ENCODE measurements at places on chromosomes 16 and 17. TPM values are rescaled to one million over a fixed set of nuclear protein-coding genes. Genes with fewer than 3 reads are reported as not detected.
A peak's percentile ranks its signal among the peaks of the same experiment; 100 is the strongest.

DNA sequence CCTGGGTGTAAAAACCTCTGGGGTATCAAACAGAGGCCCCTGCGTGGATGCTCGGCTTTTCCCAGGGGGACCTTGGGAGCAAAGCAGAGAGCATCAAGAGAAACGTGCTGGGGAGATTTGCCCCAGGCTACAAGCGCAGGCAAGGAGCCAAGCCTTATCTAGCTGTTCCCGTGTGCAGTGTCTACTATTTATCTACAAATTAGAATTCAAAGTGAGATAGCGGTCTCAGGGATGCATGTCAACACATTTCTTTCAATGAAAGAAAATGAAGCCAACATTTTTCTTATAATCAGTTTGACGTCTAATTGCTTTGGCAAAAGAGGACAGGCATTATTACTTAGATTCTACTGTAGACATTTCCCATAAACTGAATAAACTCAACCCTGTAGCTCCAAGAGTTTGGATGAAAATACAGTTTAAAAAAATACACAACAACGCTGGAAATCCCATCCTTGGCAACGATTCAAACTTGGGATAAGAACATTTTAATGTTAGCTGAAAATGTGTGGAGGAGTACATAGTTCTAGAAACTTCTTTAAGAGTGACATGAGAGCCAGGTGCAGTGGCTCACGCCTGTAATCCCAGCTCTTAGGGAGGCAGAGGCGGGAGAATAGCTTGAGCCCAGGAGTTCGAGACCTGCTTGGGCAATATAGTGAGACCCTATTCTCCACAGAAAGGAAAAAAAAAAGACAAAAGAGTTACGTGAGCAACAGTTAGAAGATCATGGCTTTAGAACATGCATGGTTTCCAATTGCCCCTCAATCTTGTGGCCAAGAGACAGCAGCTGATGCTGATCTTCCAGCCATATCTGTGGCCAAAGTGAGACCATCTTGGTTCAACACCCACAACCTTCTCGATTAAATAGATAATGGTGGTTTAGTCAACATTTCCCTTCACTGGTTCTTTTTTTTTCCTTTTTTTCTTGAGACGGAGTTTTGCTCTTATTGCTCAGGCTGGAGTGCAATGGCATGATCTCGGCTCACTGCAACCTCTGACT lies 7.2 kb downstream of the SPNS3 start:
- no peak for DNase-seq

G6PC3 gene
- polyA plus RNA-seq: 73.2 TPM

DNA sequence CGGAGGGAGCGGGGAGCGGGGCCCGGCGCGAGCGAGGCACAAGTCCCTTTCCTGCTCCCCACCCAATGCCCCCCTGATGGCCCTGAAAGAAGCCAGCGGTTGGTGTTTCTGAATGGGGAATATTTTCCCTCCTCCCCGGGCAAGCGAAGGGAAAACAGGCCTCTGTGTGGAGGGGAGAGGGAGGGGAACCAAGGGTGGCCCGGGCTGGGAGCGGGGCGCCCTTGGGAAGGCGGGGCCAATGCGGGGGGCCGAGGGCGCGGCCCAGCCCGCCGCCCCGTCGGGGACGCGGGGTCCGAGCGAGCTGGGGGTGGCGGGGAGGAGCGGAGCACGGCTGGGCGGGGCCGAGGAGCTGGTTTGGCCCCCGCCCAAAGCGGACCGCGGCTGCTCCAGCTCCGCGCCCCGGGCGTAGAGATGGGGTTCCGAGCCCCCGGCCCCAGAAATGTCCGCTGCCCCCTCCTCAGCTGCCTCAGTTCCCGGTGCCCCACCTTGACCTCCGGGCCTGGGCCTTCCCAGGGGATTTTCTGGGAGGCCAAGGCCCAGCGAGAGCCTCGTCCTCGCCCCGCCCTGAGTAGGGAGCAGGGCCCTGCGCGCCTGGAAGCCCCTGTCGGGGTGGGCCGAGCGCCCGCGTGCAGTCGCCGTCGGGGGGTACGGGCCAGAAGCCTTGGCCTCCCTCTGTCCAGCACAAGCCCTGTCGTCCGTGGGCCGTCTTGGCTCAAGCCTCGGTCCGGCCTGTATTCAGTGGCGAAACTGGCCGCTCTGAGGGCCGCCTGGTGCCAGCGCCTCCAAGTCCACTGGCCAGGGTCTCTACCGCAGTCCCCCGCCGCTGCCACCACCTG lies 3.9 kb upstream of the HEXIM1 start:
- no peak for DNase-seq

DNA sequence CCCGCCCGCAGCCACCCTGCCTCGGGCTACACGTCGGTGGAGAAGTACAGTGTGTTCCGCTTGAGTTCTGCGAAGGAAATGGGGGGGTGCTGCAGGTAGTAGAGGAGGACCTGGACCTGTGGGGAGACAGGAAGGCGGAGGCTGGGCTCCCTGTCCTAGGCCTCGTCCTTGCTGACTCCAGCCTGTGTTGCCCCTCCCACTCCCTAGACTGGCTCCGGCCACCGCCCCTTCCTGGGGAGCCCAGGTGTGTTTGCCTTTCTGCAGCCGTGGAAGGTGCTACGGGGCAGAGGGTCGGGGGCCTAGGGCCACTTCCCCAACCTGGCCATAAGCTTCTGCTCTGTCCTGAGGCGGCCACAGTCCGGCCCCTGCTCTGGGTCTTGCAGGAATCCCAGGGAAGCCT lies 9.1 kb downstream of the TIMM22 start:
- no peak for DNase-seq

DNA sequence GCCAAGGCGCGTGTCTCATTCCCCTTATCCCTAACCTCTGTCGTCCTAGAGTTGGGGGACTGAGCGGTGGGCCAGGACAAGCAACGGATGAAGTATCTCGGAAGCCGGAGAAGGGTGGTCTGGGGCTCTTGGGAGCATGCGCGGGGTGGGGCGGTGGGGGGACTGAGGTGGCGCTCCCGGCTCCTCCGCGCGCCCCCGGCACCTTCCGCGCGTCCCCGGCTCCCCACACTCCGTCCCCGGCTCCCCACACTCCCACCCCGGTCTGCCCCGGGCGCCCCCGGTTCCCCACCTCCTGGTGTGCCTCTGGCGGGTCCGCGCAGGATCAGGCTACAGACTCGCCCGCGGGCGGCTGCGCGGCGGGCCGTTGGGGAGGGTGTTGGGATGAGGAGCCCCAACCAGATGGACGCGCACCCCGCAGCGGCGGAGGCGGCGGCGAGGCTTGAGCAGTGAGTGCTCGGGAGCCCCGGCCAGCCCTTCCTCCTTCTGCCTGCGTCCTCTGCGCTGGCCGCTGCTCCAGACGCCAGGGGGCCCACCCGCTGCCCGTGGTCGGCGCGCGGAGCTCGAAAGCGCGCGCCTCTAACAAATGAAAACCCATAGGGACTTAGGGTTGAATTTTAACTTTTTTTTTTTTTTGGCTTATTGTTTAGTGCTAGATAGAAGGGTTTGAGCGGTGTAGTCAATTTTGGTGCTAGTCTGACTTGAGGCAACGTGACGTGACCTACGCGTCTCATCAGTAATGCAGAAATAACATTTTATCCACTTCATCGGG lies 5.6 kb upstream of the CRYM start:
- no peak for DNase-seq

DNA sequence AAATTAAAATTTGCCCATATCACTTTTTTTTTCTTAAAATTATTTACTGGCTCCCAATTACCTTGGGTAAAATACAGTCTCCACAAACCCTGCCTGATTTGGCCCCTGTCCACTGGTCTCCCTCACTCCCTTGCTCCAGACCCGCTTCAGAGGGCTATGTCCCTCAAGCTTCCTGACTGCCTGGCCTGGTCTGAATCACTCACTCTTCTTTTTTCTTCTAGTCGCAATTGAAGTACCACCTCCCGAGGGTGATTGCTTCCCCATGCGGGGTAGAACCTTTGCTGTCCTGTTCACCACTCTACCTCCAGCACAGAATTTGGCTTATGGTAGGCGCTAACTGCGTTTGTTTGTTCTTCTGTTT lies 598 bp upstream of the PGAP3 start:
- DNase-seq: no peak

- DNase-seq: no peak
Measured at GRCh38 chr17:47844227-47844626, 3.2 kb upstream of the SCRN2 start.

DNA sequence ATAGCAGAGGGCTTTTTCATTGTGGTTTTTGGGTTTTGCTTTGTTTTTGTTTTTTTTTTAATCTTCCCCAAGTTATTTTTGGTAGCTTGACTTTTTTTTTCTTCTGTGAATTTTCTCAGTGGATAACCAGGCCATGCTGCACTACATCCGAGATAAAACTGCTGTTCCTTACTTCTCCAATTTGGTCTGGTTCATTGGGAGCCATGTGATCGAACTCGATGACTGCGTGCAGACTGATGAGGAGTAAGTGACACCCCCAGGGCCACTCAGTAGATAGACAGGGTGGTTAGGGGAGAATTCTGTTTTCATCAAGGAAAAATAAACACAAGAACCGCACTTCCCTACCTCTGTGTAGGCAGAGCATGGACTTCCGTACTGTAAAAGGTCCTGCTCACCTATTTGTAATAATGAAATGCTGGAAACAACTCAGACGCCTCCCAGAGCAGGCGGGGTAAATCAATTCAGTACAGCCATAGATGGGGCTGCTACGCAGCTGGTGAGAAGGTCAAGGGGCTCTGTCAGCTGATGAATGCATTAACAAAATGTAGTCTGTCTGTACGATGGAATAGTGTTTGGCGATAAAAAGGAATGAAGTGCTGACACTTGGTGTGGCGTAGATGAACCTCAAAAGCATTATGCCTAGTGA lies 28.6 kb downstream of the CLEC16A start:
- DNase-seq: no peak

PRSS53 gene
- polyA plus RNA-seq: 2.1 TPM

GRCh38 chr17:30388321-30389179 lies 9.8 kb downstream of the CPD start:
- no peak for DNase-seq

GRCh38 chr17:12600349-12600748 lies 65.3 kb upstream of the MYOCD start:
- DNase-seq: no peak

DNA sequence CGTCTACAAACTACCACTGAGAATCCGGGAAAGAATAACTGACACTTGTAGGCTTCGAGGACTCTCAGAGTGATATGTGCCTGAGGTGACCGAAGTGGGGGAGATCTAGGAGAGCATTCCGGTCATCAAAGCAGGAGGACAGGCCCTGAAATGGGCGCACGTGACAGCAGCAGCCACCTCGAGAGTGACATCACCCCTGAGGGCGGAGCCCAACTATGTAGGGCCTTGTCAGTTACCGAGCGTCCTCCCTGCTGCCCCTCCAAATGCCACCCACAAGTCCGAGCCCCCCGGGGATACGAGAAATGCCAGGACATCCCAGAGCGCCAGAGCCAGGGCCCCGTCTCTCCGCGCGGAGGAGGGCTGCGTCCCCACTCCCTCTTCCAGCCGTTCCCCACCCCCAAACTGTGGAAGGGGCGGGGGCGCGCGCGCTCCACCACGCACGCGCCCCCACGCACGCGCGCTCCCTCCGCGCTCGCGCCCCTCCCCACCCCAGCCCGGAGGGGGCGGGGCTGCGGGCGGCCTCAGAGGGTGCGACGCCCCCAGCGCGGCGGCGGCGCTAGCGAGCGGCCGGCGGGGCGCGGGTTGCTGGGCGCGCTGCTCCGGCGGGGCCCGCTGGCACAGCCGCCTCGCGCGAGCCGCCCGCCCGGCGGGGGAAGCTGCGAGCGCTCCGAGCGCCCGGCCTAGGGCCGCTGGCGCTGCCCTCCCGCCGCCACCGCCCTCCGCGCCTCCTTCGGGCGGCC lies at the start of gene TANC2:
TANC2 (plus strand) TSS at position 550 of the 740 bp plus-strand sequence. CDS start 43,325 bp downstream, outside the sequence.
- peak; percentile 73 for DNase-seq

DNA sequence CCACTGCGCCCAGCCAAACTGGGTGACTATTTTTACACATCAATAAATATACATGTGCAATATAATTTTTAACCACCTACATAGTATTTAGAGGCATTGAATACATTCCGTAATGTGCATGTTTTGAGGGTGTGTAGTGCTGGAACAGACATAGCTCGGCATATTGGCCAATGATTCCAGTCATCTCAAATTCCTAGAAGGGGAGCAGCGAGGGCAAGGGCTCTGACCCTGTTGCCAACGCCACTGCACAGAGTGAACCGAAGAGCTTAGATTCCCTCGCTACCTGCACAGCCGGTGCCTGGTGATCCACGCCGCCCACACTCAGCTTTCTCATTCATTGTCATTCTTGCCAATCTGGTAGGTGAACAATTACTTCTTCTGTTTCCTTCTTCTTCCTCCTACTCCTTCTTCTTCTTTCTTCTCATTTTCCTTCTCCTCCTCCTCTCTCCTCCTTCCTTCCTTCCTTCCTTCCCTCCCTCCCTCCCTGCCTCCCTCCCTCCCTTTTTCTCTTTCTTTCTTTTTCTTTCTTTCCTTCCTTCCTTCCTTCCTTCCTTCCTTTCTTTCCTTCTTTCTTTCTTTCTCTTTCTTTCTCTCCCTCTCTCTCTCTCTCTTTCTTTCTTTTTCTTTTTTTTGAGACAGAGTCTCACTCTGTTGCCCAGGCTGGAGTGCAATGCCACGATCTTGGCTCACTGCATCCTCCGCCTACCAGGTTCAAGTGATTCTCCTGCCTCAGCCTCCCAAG lies 26.3 kb upstream of the ATP2A3 start:
- no peak for DNase-seq

GRCh38 chr16:85390511-85391174 lies 222.5 kb upstream of the GSE1 start:
- DNase-seq: no peak

KRT20 gene
- polyA plus RNA-seq: 0.24 TPM

GRCh38 chr17:59941131-59941530 lies 23.4 kb downstream of the RNFT1 start:
- DNase-seq: no peak

TNFSF12 gene
- 32.3 TPM for polyA plus RNA-seq

- no peak for DNase-seq
Measured at GRCh38 chr17:4008082-4008435, 43.8 kb upstream of the ATP2A3 start.

GRCh38 chr16:11950388-11950787 lies 8.5 kb upstream of the NPIPB2 start:
- no peak for DNase-seq

DNA sequence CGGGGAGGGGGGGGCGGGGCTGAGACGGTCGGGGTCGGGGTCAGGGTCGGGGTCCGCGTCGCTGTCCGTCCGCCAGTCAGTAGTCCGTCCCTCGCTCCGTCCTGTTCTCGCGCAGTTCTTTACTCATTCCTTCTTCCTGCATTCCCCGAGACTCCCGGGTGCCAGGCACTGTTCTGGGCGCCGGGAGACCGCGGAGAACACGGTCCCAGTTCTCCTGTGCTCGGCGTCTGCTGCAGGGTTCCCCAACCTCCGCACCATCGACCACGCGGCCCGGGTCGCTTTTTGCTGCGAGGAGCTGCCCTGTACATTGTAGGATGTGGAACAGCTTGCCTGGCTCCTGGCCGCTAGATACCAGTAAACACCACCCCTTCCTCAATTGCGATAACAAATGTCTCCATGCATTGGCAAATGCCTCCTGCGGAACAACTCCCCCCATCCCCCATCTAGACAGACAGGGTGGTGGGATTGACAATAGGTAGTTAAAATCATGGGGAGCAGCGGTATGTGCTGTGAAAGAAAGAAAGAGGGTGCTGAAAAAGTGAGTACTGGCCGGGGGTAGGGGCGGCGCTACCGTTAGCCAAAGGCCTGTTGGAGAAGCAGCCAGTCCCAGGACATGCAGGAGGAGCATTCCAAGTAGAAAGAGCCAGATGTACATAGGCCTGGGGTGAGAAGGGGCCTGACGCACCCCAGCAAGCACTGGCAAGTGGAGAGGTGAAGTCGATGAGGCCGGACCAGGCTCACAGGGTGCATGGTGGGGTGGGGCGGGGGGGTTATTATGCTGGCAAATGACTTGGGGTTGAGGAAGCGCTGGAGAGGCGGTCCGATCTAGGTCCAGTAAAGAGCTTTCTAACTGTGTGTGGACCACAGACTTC lies 631 bp downstream of the TRAF7 start:
- DNase-seq: no peak
